Tibial artery (tissue), 4 donors: ENCODE measurements at places on chromosomes 3 and 15.

GRCh38 chr3:188397766-188398705 is 244.1 kb downstream of the LPP start:
- no peak for DNase-seq

GRCh38 chr3:105868431-105868741 is 426 bp downstream of the CBLB start:
- peak; percentile 60 for DNase-seq

DNA sequence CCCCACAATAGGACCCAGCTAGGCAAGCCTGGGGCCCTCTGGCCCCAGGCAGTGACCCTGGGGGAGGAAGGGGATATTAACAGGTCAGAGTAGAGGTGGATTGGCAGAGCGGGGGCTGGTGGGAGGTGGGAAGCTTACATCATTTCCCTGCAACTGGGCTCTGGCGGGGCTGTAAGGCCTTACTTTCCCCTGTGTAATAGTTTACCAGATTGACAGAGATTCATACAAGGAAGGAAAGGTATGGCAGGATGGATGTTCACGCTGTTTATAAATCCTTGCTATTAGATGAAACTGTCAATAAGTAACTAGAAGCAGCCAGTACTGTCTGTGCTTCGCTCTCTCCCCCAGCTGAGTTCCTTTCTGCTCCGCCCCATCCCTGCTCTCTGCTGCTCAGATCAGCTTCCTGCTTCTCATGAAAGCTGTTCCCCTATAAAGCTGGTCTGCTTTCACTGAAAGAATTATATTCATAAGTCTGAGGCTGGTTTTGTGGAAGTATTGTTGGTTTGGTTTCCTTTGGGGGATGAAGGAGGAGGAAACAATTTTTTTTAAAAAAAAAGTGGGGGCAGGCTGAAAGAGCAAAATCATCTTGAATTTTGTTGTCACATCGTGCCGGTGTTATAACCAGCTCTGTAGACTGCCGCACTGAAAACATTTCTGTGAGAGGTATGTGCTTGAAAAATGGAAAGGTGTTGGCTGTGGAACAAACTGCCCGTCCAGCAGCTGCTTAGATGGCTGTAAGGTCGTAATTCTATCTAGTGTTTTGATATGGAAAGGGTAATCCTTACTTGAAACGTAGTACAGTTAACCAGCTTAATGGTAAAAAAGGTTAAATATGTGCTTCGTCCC is 76.4 kb downstream of the BBX start:
- DNase-seq, result peak; percentile 50

- DNase-seq, result no peak
These were observed 266.2 kb downstream of the OPA1 start for GRCh38 chr3:193859195-193859594.

- no peak for DNase-seq
These were observed 47.5 kb downstream of the CORO2B start for GRCh38 chr15:68626283-68626682.
